Amniotic stem cell (primary cell): ENCODE measurements at places on chromosomes 5 and 9.

- DNase-seq, result no peak
Measured at GRCh38 chr9:117250610-117251215, 164.1 kb downstream of the ASTN2 start.

DNA sequence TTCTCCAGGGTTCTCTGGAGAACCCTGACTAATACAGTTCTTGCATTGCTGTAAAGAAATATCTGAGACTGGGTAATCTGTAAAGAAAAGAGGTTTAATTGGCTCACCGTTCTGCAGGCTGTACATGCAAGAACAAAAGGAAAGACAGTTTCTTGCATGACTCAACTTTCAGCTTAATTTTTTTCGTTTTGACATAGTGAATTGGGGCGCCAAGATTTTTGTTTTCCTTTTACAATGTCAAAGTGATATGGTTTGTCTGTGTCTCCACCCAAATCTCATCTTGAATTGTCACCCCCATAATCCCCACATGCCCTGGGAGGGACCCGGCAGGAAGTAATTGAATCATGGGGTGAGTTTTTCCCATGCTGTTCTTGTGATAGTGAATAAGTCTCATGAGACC, 11.8 kb upstream of the CRHBP start:
- no peak for DNase-seq

DNA sequence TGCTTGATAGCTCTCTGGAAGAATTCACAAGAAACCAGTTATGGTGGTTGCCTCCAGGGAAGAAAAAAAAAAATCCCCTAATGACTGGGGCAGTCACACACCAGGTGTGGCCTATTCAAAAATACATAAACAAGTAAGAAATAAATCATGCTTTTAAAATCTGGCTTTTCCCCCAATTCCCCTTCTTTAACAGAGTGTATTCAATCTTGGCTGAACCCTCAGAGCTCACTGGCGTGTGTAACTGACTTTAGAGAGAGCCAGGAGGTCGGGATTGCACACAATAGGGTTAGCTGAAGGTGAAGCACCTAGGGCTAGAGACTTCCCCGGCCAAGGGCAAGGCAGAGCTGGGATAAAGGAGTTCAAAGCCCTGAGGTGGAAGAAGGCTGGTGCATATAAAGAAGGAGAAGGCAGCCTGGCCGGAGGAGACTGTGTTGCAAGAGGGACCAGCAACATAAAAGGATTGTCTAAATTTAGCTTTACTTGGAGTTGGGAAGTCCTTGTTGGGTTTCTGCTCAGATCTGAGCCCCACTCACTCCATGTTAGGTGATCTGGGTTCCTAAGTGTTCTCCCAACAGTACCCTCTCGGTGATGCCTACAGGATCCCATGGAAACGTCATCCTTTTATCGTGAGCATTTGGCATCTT, 19.7 kb downstream of the FNBP1 start:
- no peak for DNase-seq

GRCh38 chr9:18496256-18497000, 22.5 kb downstream of the ADAMTSL1 start:
- no peak for DNase-seq

DNA sequence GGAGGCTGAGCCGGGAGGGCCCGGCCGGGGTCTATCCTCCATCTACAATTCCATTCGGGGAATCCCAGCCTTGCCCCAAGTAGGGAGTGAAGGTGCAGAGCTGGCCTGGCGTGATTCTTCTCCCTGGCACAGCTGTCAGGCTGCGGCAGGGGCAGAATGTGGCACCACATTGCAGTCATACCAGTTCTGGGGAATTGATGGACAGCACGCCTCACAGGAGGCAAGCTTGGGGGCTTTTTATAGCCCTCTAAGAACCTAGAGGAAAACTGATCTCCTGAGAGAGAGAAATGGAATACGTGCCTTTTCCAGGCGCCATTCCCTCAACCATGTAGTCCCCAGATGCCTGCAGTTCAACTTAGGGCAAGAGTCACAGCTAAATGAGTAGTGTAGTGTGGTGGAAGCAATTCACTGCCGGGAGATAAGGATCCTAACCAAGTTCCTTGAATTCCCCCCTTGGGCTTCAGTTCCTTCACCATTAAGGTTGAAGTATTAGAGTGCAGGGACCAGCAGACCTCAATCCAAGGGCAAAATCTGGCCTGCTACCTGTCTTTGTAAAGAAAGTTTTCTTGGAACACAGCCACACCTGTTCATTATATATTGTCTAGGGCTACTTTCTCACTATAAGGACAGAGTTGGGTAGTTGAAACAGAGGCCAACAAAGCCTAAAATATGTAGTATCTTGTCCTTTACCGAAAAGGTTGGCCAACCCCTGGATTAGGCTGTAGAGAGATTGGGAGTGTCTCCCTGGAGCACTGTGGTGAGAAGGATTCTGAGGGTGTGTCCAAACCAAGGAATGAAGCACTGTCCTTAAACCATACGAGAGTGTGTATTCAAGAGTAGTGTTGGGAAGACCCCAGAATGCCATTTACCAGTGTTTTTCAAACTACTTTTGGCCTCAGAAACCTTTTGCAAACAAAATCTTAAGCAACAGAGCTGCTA, 10.6 kb downstream of the AFAP1L1 start:
- DNase-seq, result no peak

DNA sequence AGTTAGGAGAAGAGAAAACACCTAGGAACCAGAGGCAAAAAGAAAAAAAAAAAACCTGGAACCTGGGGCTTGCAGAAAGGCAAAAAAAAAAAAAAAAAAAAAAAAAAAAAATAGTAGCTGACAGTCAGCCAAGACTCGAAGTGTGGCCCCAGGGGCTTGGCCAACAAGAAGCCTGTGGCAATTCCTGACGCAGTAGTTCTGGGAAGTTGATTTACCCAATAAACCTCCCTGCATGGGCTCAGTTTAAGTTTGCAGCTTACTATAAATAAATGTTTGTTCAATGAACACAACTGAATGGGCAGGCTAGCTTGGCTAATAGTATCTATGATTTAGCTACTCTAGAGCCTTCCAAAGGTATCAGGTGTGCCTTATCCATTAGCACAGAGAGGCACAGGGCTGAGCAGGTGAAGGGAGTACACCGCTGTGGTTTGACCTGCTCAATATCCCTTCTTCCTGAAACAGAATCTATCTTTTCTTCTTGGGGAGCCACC, 21.3 kb upstream of the GLRX start:
- DNase-seq, result no peak

- DNase-seq, result no peak
Measured at GRCh38 chr5:74562122-74562521, 78.4 kb downstream of the ENC1 start.

- no peak for DNase-seq
Measured at GRCh38 chr5:164352695-164353094, 847.3 kb downstream of the MAT2B start.

DNA sequence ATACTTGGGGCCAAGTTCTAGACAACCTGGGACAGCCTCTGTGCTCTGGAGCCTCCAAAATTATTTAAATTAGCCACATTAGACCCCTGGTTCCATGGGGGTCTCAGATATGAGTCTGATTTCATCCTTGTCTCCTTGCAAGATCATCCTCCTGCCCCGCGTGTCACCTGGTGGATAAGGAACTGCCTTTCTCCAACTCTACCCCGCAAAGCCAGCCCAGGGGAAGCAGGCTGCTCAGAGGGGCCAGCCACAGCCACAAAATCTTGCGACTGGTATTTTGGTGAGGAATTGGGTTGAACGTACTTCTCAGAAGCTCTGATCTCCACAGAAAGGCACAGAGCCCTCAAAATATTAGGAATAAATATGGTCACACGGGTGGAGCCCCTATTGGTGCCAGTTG, 101.2 kb downstream of the AK8 start:
- no peak for DNase-seq

DNA sequence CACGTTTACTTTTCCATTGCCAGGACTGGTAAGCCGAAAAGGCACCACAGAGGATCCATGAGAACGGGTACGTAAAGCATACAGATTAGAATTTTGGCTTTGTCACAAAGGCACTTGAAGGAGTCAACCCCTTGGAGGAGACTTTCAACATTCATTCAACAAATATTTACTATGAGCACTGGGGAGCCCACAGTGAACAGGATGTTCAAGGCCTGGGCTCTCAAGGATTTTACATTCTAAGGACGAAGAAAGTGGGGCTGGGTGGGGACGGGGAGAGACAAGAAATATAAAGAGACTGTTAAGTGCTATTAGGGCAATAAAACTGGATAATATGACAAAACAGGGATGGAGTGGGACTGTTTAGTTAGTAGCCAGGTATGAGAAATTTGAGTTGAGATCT, 66.0 kb downstream of the KLF4 start:
- no peak for DNase-seq

DNA sequence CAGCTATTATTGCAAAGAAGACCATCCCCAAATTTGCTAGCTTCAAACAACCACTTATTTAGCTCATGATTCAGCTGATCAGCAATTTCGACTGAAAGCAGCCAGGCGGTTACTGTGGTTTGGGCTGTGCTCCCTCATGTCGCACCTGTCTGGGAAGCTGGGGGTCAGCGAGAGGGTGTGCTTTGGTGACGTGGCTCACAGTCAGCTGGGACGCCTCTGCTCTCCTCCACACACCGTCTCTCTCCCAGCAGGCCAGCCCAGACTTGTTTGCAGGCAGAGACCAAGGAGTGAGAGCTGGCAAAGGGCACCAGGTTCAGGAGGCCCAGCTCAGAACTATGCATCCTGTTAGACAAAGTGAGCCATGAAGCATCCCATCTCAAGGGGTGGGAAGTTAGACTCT, 140.9 kb downstream of the SYK start:
- no peak for DNase-seq

DNA sequence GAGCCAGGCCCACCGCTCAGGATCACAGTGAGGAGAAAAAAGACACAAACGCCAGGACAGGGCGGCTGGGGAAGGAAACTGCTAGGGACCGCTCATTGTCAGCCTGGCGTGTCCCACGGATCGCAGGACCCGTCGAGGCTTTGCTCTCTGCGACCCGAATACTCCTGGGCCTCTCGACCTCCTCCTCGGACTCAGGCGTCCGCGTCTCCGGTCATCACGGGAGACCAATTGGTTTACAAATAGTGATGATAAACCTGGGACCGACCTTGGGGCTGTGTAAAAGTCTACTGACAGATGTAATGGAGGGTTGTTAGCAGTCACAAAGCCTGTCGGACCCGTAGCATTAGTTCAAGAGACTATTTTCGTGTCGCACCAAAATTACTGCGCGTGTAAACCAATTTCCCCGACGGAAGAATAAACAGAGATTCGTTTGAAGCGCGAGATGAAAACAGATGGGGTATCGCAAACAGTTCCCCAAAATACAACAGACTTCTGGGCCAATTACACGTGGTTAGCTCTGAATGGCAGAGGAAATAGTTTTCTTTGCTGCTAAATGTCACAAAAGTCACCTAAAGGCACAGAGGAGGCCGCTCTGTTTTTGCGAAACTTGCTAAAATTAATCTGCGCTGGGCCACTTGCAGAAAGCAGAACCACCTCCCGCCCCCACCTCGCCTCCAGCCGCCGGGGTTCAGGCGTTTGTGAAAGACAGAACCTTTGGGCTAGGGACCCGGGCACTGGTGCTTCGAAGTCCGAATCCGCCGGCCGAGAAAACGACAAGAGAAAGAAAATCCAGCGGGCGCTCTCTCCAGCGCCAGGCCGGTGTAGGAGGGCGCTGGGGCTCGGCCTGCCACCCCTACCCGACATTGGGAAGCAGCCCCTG, 67.6 kb downstream of the FOXD1 start:
- no peak for DNase-seq
